ENCODE measurements at places on chromosomes 1 and 21.
A peak's percentile ranks its signal among the peaks of the same experiment; 100 is the strongest.

GRCh38 chr1:244792188-244792850, 43.1 kb upstream of the COX20 start:
- no peak for ATAC-seq

DNA sequence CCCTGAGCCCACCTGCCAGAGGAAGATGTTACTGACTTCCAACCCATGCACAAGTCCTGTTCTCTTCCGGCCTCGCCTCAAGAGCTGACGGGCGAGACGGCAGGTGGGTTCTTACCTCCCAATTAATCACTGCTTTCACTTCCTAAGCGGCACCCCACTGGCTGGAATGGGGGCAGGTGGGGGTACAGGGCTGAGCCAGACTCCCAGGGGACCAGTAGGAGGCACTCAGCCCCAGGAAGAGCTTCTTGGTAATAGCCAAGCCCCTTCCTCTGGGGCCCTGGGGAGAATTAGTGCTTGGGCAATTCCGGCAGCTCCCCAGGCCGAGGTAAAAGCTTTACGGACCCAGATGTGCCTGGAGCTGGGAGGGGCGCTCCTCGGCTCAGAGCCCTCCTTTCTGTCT, 9.7 kb downstream of the CNTN2 start:
- no peak for ATAC-seq

- no peak for ATAC-seq
These were observed 7.1 kb upstream of the DR1 start for GRCh38 chr1:93338387-93339146.

DNA sequence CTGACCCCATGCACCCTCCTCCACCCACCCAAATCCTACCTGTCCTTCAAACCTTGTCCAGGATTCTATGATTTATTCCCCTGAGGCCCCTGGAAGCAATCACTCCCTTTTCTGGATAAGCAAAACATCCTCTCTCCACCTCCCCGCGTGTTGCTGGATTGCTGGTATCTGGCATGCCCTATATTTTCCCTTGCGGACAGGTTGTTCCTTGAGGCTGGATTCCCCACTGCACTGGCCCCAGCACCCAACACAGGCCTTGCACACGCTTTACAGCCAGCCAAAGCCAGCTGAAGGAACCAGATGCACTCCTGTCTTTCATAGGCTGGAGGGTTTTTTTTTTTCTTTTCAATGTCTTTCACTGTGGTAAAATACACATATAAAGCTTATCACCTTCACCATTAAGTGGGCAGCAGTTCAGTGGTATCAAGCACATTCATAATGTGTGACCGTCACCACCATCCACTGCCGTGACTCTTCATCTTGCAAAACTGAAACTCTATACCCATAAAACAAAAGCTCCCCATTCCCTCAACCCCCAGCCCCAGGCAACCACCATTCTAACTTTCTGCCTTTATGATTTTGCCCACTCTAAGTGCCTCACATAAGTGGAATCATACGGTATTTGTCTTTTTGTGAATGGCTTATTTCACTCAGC, 50.9 kb downstream of the TOR1AIP2 start:
- ATAC-seq, result no peak

GRCh38 chr1:44293761-44294315, 61.2 kb downstream of the ERI3 start:
- ATAC-seq, result no peak

- no peak for ATAC-seq
These were observed 63.2 kb downstream of the MPZL1 start for GRCh38 chr1:167784876-167785550.

- no peak for ATAC-seq
These were observed 134.5 kb upstream of the MAGI3 start for GRCh38 chr1:113255720-113256347.

GRCh38 chr1:207825719-207826556, 74.1 kb downstream of the CD46 start:
- ATAC-seq, result peak; percentile 26

DNA sequence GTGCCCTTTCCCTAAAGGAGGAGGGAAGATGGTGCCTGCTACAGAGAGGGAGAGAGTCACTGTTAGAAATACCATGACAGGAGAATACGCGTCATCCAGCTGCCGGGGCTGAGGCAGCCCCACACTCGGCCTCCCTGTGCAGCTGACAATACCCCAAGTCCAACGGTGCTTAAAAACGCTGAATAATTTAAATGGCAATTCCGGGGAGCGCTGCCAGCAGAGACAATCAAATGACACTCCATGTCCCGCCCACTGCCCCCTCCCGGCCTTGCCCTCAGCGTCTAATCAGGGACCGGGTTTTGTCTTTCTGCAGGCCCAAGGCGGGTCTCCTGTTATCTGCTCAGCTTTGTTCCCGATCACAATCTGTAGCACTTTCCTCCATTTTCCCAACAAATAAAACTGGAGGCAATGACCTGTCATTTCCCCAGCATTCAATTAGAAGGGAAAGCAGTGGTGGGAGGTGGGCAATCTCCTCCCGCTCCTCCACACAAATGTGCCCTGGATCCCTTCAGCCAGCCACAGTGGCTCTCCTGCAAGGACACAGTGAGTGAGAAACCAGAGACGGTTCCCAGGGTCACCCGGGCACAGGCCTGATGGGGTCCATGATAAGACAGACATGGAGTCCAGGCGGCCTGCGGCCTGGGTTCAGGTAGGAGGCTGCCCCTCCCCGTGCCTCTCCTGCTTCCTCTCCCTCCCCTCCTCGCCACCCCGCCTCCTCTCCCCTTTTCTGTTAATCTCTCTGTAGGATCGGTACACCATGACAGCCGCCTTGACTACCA, 42.7 kb upstream of the AJAP1 start:
- no peak for ATAC-seq

- ATAC-seq, result no peak
These were observed 53.5 kb downstream of the S1PR1 start for GRCh38 chr1:101290119-101290921.

- no peak for ATAC-seq
These were observed 7.8 kb downstream of the ERG start for GRCh38 chr21:38490411-38491020.

DNA sequence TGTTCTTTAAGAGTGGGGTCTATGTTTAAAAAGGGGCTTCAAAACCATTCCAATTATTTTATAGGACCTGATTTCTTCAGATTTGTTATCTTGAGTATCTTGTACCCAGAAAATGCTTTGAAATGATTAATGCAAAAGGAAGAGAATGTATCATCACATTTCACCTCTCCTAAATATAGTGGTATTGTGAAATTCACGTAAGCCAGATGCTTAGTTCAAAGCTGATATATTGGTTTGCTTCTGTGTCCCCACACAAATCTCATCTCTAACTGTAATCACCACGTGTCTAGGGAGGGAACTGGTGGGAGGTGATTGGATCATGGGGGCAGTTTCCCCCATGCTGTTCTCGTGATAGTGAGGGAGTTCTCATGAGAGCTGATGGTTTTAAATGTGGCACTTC, 8.5 kb downstream of the SOAT1 start:
- no peak for ATAC-seq

- ATAC-seq, result no peak
These were observed 696 bp downstream of the SCNN1D start for GRCh38 chr1:1280782-1281481.

DNA sequence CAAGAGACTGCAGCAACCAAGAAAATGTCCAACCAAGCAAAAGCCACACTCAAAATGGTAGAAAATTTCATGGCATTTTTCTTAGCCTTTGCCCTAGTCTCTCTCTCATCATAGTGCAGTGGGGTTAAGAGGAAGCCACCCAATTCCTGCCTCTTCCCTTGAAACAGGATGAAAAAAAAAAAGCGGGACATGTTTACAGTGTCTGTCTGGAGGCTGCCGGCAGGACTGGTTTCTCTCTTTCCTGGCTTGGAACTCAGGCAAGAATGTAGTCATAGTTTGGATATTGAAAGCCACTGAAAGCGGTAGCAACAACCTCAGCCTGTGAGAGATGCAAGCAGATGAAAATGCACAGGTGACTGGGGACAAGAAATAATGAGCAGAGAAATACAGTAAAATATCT, 13.3 kb upstream of the TNFSF18 start:
- ATAC-seq, result no peak

DNA sequence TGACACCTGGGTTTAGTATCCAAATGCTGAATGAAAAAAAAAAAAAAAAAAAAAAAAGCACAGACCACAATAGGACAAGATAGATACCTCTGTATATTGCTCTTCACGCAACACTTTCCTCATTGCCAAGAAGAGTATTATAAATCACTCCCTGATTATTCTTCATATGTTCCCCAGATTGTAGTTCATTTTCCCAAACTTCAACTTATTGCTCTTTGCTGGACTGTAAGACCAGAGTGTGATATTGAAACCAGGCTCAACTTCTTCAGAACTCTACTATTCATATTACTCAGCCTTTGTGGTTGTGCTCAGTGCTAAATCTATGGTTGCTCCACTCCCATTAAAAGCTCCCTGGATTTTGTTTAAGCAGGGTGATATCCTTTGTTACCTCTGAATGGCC, 180.4 kb downstream of the NTMT2 start:
- ATAC-seq, result no peak

DNA sequence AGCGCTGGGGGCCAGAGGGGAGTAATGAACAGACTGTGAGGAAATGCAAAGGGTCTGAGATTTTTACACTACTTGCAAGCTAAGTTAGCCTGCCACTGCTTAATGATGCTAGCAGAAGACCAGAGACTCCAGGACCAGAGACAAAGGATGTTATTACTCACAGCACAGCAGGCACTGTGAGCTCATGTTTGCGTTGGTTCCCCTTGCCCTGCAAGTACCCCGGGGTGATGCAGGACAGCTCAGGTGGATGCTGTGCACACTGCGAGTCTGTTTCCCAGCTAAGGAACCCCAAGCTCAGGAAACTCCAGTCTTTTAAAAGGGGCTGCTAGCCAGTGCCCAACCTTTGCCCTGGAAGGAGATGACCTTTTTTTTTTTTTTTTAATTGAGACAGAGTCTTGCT, 1.2 kb downstream of the FHAD1 start:
- no peak for ATAC-seq

GRCh38 chr1:172874950-172875349, 175.8 kb downstream of the TNFSF18 start:
- no peak for ATAC-seq

GRCh38 chr1:43444836-43445235, 8.9 kb downstream of the HYI start:
- no peak for ATAC-seq

DNA sequence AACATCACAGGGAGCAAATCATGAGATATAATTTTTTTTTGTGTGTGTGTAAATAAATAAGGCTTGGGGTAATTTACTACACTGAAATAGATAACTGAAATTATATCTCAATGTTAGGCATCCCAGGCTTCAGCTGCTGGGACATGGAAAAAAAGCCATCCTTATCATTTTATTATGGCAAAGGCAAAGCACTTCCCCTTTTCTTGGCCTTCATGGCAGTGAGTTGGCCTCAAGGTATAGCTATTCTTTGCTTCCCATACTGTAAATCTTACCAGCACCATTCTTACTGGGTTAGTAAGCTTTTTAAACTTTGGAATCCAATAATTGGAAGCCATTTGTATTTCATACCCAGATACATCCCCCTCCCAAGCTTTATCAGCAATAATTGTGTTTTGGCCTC, 29.0 kb downstream of the RBM11 start:
- no peak for ATAC-seq

- ATAC-seq, result no peak
These were observed 38.0 kb downstream of the PLPP3 start for GRCh38 chr1:56541408-56541807.

DNA sequence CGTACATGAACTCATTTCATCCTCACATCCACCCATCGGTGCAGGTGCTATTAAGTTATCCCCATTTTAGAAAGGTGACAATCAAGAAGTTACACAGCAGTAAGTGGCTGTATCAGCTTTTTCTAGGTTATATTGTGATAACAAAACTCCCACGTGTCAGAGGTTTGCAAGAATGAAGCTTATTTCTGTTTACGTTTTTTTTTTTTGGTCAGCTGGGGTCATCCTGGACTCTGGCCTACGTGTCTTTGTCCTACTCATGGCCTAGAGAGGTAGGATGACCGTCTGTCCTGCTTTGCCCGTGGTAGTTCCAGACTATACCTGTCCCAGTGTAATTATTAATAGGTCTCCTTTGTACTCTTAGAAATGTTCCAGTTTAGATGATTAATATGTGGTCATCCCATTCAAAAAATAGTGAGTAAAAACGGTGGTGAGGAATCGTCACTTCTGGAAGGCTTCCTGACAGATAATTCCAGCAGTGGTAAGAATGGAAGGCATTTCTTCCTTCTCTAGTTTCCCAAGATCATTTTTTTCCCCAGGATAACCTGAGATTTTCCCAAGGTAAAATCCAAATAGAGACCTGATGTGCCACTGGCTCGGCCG, 64.2 kb upstream of the KIF26B start:
- ATAC-seq, result no peak

- no peak for ATAC-seq
These were observed 22.5 kb downstream of the KIF26B start for GRCh38 chr1:245177071-245177900.

- no peak for ATAC-seq
These were observed 250.0 kb upstream of the ADGRL2 start for GRCh38 chr1:81550753-81551152.

Data from gastroesophageal sphincter (tissue), 4 donors.